ENCODE measurements at places on chromosomes 6 and 20. TPM values are rescaled to one million over a fixed set of nuclear protein-coding genes. Genes with fewer than 3 reads are reported as not detected.

DNA sequence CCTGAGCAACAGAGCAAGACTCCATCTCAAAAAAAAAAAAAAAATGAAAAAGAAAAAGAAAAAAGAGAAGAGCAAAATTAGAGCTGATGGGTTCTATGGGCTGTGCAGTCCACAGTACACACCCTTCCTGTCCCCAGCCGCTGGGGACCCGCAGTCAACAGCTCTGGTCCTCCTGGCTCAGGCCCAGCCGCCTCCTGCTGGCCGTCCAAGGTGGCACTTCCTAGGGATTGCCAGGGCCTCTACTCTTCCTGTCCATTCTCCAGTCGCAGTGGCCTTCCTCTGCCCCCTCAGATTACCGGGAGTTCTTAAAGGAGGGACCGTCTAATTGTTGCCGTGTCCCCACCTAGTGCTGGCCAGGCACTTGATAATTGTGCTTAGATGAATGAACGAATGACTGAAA is 41.7 kb downstream of the TMEM242 start:
- DNase-seq, result peak; percentile 8

- no peak for DNase-seq
These were observed 171.1 kb downstream of the WDR27 start for GRCh38 chr6:169530752-169531123.

DNA sequence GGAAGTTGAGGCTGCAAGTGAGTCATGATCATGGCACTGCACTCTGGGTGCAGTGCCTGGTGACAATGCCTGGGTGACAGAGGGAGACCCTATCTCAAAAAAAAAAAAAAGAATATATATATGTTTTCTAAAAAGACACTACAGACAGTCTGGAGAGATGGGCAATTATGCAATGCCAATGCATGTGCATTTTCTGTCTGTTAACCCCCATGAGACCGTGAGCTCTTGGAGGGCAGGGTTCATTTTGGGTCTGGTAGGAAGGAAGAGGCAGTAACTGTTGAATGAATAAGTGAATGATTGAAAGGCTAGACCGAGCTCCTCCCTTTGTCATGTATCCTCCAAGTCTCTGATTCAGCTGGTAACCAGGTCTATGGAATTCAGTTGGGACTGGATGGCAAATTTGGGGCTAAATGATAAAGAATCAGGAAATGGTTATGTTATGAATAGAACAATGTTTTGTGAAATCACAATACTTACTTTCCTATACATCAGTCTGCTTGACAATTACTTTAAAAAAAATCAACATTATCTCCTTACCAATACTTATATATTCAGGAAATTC is 5.6 kb upstream of the BLCAP start:
- DNase-seq, result no peak

- no peak for DNase-seq
These were observed 3.6 kb downstream of the C6orf52 start for GRCh38 chr6:10690651-10691445.

GRCh38 chr6:8900056-8900455 is 464.7 kb upstream of the SLC35B3 start:
- no peak for DNase-seq

COMMD7 gene
- 26.7 TPM for total RNA-seq

Data from LHCN-M2 (cell line).